ENCODE measurements at places on chromosomes 1 and 21.

- no peak for DNase-seq
Observed at GRCh38 chr1:178953034-178953433, 72.7 kb upstream of the FAM20B start.

GRCh38 chr21:43899307-43900077 is 34.5 kb downstream of the AGPAT3 start:
- no peak for DNase-seq

- no peak for DNase-seq
Observed at GRCh38 chr1:21072721-21073120, 104.0 kb downstream of the EIF4G3 start.

DNA sequence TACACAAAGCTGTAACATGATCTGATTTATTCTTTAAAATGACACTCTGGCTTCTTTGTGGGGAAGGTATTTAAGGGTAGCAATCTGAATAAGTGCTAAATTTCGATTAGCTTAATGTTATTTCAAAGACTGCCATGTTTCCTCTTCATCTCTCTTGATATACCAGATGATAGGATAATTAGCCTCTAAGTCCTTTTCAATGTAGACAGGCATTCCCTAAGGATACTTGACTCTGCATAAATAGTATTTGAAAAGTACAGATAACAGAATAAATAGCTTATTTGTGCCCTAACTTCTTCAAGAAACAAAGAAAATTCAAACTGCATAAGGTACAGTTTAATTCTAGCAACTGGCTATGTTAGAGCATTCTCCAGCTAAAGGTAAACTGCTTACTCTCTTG is 46.2 kb downstream of the ARHGAP29 start:
- no peak for DNase-seq

DNA sequence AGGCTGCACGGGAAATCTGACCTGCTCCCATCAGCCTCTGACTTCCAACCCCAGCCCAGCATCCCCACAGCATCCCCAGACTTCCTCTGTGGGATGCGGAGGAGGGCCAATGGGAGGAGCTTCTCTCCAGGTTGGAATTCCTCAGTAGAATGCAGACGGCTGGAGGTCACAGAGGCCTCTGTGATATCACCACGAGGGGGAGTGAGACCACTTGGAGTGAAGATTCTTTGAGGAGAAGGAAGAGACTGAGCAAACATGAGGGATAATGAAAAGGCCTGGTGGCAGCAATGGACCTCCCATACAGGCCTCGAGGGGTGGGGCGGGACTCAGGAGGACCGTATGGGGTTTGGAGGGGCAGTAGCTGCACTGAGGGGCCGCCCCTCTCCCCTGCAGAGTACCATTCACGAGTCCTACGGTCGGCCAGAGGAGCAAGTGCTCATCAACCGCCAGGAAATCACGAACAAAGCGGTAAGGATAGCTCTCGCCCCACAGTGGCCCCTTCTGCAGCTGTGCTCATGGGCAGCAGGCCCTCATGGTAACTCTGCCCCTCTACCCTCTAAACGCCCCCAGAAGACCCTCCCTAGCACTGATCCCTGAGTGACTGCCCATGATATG is at the start of gene CATSPER4:
Gene CATSPER4, plus strand, starts transcription at position 230 of the 615 bp plus-strand sequence. Its CDS starts 26 bp downstream, at position 256.
- DNase-seq, result peak; percentile 12

DNA sequence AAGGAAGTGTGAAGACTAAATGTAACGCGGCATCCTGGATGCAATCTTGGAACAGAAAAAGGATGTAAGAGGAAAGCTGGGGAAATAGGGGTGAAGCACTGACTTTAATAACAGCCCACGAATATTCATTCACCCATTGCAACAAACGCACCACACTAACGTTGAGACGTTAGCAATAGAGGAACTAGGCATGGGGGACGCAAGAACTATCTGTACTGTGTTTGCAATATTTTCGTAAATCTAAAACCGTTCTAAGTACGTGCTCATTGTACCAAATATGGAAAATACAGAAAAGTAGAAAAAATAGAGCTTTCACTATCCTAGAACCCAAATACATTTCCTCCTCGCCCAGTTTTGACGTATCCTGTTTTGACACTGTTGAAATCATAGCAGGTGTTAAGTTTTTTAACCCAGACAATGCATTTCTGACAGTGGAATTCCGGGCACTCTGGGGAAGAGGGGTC is 3.9 kb downstream of the LAPTM5 start:
- no peak for DNase-seq

GRCh38 chr21:45033791-45034555 is 40.4 kb upstream of the ADARB1 start:
- no peak for DNase-seq

- no peak for DNase-seq
Observed at GRCh38 chr1:56081736-56082135, 497.6 kb downstream of the PLPP3 start.

DNA sequence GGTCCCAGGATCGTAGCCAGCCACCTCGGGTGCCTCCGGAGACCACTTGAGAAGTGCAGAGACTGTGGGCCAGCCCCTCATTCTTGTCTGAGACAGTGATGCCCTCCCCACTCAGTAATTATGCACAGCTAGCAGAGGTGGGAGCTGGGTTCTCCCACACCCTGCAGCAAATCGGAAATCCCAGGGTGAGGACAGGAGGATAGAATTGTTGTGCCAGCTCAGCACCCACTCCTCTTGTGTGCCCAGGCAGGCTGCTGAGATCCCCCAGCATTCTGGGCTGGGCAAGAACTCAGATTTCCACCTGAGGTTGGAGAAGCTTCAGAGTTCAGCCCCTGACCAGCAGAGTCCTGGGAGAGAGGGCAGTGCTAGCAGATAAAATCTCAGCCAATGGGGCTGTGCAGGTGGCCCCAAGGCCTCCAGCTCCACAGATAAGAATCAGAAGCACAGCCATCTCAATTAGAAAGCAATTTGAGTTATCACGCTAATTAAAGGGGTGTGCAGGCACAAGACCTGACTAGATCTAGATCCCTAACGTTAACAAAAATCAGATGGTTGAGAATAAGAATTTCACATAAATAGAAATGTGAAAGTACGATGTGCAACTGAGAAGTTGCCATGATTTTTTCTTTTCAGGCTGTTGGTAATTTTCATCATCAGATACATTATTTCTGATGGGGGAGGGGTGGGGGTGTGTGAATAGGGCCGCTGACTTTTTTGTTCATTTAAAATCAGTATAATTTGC is 45.5 kb upstream of the IRF2BP2 start:
- no peak for DNase-seq

DNA sequence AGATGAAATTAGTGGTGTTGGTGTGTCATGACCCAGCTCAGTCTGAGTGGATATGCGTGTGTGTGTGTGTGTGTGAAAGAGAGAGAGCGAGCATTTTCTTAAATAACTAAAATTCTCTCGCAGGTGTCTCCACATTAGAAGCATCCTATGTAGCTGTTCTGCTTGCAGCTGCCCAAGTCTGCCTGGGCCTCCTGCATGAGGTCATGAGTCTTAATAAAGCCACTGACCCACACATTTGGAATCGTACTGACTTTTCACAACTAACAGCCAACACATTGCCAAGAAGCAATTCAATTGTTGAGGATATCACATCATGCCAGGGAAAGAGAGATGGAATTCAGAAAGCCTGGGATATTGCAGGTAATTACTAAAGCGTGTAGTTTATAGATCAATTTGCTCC is 238.2 kb upstream of the AJAP1 start:
- no peak for DNase-seq
